ENCODE measurements at places on chromosomes 5 and 9.

- no peaks in the 10 kb centered on the region for H3K27me3 ChIP-seq
- no peaks in the 10 kb centered on the region for H3K36me3 ChIP-seq
- H3K27ac ChIP-seq: no peak overlapping the region
- no peak overlapping the region for H3K4me3 ChIP-seq
These were observed 282.6 kb downstream of the SPATA31D1 start for GRCh38 chr9:82271106-82271561.

DNA sequence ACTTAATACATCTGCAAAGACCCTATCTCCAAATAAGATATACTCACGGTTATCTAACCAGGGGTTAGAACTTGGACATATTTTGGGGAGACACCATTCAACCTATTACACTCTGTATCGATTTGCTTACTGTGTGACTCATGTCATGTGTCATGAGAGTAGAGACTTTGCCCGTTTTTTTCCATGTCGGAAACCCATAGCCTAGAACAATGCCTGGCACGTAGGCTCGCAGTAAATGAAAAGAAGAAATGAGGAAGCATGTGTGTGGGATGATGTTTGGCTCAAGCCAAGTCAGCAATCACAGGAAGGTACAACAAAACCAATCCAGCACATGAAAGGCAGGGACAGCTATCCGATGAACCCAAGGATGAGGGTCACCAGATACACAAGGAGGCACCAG lies 94.6 kb upstream of the DNAH5 start:
- DNase-seq: no peak
- H3K27me3 ChIP-seq: no peaks in the 10 kb centered on the region
- H3K4me3 ChIP-seq: no peak overlapping the region
- H3K36me3 ChIP-seq: no peaks in the 10 kb centered on the region
- H3K27ac ChIP-seq: no peak overlapping the region

- no peaks in the 10 kb centered on the region for H3K27me3 ChIP-seq
- peaks cover 27% of the 10 kb centered on the region for H3K4me1 ChIP-seq
- no peak overlapping the region for H3K4me3 ChIP-seq
- no peak overlapping the region for H3K27ac ChIP-seq
- no peak for DNase-seq
These were observed 77.8 kb upstream of the SPIN1 start for GRCh38 chr9:88310310-88310980.

GRCh38 chr9:20353931-20354652 lies 268.2 kb downstream of the MLLT3 start:
- DNase-seq: no peak
- no peaks in the 10 kb centered on the region for H3K4me1 ChIP-seq
- no peaks in the 10 kb centered on the region for H3K27me3 ChIP-seq
- no peak overlapping the region for H3K4me3 ChIP-seq
- peaks cover 4% of the 10 kb centered on the region for H3K36me3 ChIP-seq

- no peaks in the 10 kb centered on the region for H3K36me3 ChIP-seq
- DNase-seq: no peak
- no peaks in the 10 kb centered on the region for H3K27me3 ChIP-seq
- no peak overlapping the region for H3K27ac ChIP-seq
- no peaks in the 10 kb centered on the region for H3K4me1 ChIP-seq
These were observed 500.0 kb downstream of the SPATA31D1 start for GRCh38 chr9:82488313-82489200.

DNA sequence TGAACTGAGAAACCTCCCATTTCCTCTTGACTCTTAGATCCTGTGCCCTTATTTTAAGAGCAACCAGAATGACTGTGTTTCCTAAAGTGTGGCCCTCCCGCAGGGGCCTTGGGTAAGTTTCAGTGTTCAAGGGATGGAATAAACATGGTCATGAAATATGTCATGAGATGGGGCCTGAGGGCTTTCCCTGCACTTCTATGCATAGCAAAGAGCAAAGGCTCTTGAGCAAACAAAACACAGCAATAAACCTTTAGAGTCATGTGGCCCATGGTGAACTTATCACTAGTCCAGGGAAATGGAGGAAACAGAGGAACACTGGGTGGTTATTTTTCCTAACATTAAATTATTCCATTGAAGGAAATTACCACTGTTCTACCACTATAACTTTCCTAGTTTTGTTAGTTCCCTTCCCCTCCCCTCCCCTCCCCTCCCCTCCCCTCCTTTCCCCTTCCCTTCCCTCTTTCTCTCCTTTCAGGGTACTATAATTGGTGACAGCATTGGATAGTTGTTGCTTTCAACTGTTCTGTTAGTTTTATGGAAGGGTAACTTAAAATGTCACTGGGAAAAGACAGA lies 72.4 kb downstream of the CTSL start:
- no peaks in the 10 kb centered on the region for H3K27me3 ChIP-seq
- H3K4me3 ChIP-seq: no peak overlapping the region
- H3K27ac ChIP-seq: no peak overlapping the region

DNA sequence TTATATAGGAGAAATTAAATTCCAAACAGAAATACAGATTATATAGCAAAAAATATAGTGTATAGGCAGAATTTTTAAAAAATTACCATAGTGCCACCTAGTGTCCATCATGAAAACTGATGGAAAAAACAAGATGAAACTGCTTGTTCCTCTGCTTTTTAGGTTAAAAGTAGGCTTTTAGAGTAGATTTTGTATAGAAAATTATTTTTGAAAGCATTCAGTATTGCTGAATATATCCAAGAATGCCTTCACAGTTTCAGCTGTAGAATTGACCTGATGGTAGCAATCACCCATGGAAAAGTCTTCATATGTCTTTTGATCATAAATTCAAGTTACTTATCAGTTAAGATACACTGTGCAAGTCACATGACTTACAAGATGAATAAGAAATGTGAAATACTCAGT lies 19.7 kb downstream of the RIOK2 start:
- H3K36me3 ChIP-seq: peaks cover 19% of the 10 kb centered on the region
- no peak overlapping the region for H3K4me3 ChIP-seq
- no peak for DNase-seq
- H3K4me1 ChIP-seq: peaks cover 12% of the 10 kb centered on the region
- H3K27ac ChIP-seq: no peak overlapping the region

DNA sequence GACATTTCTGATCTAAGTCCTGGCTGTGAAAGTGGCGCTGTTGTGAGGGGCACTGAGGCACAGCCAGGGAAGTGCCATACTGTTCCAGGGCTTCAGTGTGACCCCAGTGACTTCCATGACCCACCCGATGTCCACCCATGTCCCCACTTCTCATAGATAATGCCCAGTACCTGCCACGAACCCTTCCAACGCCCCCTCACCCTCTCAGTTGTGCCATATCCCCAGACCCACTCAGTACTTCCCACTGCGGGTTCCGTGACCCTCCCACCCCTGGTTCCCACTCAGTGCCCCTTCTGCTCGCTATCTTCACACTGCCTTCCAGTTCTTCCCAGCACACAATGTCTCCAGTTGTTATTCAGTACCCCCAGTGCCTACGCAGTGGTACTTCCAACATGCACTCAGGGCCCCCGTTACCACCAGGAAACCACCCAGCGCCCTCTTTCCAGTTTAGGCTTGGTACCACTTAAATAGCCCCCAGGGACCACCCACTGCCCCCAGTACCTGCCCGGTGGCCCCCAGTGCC lies 30.7 kb upstream of the PSD2 start:
- peaks cover 19% of the 10 kb centered on the region for H3K27me3 ChIP-seq
- H3K36me3 ChIP-seq: no peaks in the 10 kb centered on the region
- DNase-seq: no peak
- no peak overlapping the region for H3K27ac ChIP-seq
- peaks cover 9% of the 10 kb centered on the region for H3K4me1 ChIP-seq

DNA sequence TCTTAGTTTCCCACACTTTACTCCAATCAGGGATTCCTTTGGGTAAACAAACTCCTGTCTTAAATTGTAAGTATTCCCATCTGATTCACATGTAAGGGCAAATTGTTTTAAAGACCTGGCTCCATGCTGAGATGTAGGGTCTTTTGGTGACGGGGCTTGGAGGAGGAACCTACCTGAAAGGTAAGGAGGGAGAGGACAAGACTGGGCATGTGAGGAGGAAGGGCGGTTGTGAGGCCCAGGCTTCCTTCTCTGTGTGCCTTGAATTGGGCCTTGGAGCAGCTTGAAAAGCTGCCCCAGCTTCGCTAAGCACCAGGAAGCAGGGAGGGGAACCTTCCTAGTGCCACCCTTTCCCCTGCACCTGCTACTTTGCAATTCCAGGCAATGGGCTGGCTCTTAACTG lies 86.8 kb downstream of the C9orf152 start:
- no peak for DNase-seq
- no peaks in the 10 kb centered on the region for H3K36me3 ChIP-seq
- no peaks in the 10 kb centered on the region for H3K4me1 ChIP-seq

GRCh38 chr9:116149844-116150243 lies 3.7 kb upstream of the PAPPA start:
- H3K27me3 ChIP-seq: no peaks in the 10 kb centered on the region
- H3K4me3 ChIP-seq: no peak overlapping the region
- no peak for DNase-seq
- H3K36me3 ChIP-seq: no peaks in the 10 kb centered on the region

DNA sequence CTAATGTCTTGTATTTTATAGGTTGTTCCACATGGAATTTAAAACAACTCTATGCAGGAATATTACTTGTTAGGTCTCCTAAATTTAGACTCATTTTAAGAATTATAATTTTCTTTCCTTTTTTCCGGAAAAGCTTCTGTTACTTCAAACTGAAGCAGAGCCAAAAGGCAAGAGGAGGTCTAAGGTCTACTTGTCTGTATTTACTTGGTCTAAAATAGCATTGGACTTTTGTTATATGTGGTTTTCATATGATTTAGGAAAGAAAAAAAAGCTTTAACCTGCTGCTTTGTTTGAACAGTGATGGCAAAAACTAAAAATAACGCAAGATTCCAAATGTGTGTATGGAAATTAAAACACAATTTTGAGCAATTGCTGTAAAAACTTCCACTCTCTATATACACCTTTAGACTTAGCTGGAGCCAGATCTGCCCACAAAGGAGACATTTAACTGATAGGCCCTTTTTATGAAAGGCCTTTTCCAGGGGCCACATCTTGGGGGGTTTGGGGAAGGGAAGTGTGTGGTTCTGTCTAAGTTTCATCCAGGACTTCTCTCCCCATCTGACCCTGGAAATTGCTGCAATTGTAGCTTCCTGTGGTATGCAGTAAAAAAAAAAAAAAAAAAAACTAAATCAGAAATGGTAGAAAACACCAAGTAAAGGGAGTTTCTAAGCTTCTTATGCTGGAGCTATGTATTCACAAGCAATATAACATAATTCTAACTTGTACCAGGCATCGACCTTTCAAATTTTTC lies 307.7 kb upstream of the MEF2C start:
- DNase-seq: no peak
- H3K4me1 ChIP-seq: no peaks in the 10 kb centered on the region
- no peak overlapping the region for H3K4me3 ChIP-seq
- no peaks in the 10 kb centered on the region for H3K36me3 ChIP-seq

DNA sequence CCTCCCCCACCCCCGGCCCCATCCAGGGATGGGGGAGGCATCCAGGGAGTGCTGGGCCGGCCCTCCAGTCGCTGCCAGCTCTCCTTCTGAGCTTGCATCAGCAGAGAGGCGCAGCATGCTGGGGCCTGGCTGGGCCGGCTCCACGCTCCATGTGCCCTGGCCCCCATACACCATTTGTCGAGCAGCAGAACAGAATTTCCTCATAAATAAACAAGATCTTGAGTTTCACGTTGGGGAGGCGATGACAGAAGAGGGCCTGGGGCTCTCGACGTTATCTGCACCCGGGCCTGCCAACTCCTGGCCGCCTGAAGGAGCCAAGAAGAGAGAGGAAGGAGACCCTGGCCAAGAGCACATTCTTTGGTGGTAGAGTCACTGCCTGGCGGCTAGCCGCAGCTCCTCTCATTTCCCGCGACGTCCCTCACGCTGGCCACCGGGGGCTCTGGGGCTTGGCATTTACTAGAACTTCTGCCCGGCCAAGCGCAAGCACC lies 177.0 kb downstream of the FGF18 start:
- H3K36me3 ChIP-seq: no peaks in the 10 kb centered on the region
- H3K27ac ChIP-seq: no peak overlapping the region
- no peak overlapping the region for H3K4me3 ChIP-seq
- H3K27me3 ChIP-seq: no peaks in the 10 kb centered on the region
- H3K4me1 ChIP-seq: no peaks in the 10 kb centered on the region

GRCh38 chr5:148636353-148636752 lies 18.0 kb downstream of the HTR4 start:
- DNase-seq: no peak
- H3K4me3 ChIP-seq: no peak overlapping the region

DNA sequence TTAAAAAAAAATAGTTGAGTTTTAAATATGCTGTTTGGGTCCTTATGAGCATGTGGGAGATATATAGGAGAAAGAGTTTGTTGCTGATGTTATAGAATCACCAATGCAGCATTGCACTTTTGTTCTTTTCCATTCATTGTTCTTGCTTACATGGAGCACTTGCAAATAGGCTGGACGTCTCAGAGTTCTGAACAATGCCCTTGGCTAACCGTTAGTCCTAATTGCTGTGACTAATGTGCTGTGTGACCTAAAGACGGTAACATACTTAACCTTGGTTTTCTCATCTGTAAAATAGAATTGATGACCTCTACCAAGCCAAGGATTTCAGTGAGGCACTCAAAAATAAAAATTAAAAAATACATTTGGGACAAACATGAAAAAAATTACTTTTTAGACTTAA lies 29.8 kb downstream of the PIK3R1 start:
- H3K27me3 ChIP-seq: no peaks in the 10 kb centered on the region
- H3K36me3 ChIP-seq: no peaks in the 10 kb centered on the region
- no peak overlapping the region for H3K27ac ChIP-seq
- DNase-seq: no peak

DNA sequence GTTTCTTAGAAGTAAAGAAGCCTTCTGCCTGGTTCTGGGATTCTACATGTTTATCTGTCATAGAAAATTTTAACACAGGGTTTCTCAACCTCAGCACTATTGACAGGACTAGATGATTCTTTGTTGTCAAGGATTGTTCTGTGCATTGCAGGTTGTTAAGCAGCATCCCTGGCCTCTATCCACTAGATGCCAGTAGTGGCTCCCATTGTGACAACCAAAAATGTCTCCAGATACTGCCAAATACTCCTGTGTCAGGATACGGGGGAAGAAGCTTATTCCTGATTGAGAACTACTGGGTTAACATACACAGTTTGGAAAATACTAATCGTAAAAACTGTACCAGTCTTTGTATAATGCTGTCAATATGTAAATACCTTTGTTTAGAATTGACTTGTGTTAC lies 167.1 kb downstream of the NIPBL start:
- H3K27ac ChIP-seq: no peak overlapping the region
- no peaks in the 10 kb centered on the region for H3K4me1 ChIP-seq
- no peaks in the 10 kb centered on the region for H3K27me3 ChIP-seq
- DNase-seq: no peak
- H3K4me3 ChIP-seq: no peak overlapping the region
- peaks cover 22% of the 10 kb centered on the region for H3K36me3 ChIP-seq

DNA sequence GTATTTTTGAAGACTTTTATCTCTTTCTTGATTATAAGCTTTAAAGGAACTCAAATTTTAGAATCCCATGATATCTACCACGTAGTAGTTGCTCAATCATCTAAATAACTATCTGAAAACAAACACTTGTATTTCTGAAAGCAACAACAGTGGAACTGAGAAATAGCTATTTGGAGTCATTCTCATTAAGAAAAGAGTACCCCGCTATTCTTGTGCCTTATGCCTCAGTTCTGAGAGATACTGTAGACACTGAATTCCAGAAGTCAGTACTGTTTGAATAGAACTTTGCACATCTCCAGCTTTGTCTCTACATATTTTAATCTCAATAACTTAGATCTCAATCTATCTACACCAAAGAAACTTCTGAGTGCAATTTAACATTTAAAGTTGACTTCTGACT lies 11.4 kb downstream of the CHD1 start:
- peaks cover 17% of the 10 kb centered on the region for H3K36me3 ChIP-seq
- DNase-seq: no peak
- H3K4me3 ChIP-seq: no peak overlapping the region
- H3K27me3 ChIP-seq: no peaks in the 10 kb centered on the region
- no peak overlapping the region for H3K27ac ChIP-seq

All from CD4-positive, alpha-beta memory T cell (primary cell).